ENCODE measurements at places on chromosomes 1 and 21.

- DNase-seq, result no peak
These were observed 97.6 kb upstream of the DYNLT5 start for GRCh38 chr1:66654643-66655042.

DNA sequence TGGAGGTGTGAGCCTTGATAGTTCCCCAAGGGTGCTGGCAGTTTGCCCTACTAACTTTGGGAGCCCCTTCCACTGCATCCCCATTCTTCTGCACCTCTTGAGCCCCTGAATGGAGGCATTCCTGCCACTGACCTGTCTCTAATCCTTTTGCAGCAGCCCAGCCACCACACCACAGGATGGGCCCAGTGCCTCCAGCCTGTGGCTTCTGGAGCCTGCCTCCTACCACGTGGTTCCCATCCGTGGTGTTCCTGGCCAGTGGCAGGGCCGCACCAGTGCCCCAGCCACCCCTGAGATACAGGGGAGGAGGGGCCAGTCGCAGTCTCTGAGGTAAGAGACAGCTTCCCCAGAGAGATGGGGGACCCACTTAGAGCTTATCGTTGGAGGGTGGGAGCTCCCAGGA lies 14.4 kb downstream of the INAVA start:
- DNase-seq, result no peak

- no peak for DNase-seq
These were observed 23.6 kb upstream of the PLA2G2E start for GRCh38 chr1:19946971-19947370.

DNA sequence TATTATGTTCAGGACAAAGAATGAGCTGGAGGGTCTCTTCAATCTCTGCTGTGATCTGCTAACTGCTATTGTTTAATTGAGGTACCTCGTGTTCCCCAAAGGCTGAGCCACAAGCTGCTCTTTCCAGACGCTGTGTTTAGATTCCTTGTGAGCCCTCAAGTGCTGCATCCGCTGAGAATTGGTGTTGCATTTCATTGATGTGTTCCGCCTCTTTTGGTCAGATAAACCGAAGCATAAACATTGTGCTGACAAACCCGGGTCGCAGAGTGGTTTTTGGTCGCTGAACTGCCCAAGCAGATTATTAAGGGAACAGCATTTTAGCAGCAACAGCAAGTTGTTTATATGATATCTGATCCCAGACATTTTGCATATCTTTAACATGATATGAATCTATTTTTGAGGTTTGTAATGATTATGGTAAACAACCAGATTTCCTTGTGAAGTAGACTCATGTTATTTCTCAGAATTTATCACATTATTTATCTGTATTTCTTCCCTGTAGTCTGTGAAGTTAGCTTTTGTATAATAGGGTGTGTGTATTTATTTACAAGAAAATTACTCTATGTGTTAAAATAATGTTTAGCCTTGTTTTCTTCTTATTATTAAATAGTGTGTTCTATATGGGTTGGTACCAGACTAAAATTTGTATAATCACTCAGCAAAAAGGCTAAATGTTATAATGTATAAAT lies 217.2 kb upstream of the C1orf105 start:
- no peak for DNase-seq

DNA sequence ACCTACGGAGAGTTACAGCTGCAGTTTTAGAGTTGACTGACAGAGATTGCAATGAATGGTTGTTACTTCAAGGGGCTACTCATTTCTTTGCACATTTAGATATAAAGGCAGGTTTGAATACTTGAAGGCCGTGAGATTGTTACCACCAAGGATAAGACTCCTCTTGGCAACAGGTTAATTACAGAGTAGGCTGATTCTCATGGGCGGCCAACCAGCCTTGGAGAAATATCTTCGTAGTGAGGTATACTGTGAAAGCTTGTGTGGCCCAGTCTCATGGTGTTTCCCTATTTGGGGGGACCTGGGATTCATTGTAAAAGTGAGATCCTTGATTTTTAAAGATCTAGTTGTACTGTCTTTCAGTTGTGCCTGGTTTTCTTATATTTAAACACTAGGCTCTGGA lies 103.2 kb upstream of the OLFM3 start:
- no peak for DNase-seq

- no peak for DNase-seq
These were observed 52.3 kb downstream of the GRIK1 start for GRCh38 chr21:29887313-29888009.

DNA sequence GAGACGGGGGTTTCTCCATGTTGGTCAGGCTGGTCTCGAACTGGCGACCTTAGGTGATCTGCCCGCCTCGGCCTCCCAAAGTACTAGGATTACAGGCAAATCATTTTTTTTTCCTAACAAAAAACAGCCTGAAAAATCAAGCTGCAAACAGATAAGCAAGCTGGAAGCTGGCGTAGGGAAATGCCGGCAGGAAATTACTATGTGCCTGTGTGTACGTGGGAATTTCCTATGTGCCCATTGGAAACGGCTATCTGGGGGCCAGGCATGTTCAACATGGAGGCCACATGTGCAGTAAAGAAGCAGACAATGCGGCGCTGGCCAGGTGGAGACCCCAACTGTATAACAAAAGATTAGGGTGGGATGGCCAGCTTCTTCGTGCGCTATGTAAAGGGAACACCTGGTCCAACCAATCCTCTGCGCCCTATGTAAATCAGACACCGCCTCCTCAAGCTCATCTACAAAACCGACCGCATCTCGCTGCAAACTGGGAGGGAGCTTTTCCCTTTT lies 9.1 kb upstream of the AADACL4 start:
- no peak for DNase-seq

DNA sequence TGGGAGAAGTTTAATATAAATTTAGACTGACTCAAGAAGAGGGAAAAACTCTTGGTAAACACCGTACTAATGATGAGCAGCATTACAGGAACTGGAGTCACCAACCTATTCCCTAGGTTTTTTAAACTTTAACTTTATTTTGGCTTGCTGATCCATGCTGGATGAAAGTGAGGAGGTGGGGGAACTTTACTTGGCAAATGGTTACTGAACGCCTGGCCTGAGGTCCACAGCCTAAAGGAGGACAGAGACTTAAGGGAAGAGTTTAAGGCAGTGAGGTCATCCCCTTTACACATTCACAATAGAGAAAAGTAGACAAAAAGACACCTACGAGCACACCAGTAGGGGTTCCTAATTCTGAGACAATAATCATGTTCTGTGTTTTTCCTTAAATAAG lies 25.6 kb upstream of the A3GALT2 start:
- no peak for DNase-seq

DNA sequence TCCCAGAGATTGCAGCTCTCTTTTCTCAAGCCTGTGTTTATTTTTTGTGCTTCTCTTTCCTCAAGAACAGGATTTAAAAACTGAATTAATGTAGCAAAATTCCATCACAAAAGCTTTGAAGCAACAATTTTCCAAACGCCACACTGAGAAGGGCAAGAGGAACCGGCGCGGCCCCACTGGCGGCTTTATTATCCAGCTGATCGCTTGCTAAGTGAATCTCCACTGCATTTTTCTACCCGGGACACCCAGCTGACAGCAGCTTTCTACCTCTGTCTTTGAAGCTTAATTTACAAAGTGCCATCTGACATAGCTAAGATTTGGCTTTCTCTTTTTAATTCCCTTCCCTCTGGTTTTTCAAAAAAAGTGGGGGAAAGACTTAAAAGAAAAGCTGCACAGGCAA lies 369.3 kb upstream of the C1orf174 start:
- DNase-seq, result no peak

DNA sequence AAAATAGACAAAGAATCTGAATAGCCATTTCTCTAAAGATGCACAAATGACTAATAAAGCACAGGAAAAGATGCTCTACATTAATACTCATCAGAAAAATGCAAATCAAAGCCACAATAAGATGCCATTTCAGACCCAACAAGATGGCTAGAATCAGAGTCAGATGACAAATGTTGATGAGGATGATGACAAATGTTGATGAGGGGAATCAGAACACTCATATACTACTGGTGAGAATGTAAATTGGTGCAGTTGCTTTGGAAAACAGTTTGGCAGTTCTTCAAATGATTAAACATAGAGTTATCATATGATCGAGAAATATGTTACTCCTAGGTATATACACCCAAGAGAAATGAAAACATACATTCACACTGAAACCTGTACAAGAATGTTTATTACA lies 33.9 kb downstream of the LRRC40 start:
- DNase-seq, result no peak

GRCh38 chr1:19918057-19918456 lies 5.4 kb downstream of the PLA2G2E start:
- peak; percentile 86 for DNase-seq

DNA sequence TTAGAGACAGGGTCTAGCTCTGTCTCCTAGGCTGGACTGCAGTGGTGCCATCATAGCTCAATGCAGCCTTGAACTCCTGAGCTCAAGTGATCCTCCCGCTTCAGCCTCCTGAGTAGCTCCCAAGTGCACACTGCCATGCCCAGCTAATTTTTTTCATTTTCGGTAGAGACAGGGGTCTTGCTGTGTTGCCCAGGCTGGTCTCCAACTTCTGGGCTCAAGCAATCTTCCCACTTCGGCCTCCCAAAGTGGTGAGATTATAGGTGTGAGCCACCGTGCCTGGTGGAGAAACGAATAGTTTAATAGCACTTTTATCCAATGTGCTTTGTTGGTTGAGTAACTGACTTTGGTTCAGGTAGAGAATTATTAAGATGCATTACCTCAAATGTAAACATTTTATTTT lies 20.9 kb downstream of the PIK3CD start:
- DNase-seq, result no peak
